ENCODE measurements at places on chromosomes 2 and 18. TPM values are rescaled to one million over a fixed set of nuclear protein-coding genes. Genes with fewer than 3 reads are reported as not detected.

DNA sequence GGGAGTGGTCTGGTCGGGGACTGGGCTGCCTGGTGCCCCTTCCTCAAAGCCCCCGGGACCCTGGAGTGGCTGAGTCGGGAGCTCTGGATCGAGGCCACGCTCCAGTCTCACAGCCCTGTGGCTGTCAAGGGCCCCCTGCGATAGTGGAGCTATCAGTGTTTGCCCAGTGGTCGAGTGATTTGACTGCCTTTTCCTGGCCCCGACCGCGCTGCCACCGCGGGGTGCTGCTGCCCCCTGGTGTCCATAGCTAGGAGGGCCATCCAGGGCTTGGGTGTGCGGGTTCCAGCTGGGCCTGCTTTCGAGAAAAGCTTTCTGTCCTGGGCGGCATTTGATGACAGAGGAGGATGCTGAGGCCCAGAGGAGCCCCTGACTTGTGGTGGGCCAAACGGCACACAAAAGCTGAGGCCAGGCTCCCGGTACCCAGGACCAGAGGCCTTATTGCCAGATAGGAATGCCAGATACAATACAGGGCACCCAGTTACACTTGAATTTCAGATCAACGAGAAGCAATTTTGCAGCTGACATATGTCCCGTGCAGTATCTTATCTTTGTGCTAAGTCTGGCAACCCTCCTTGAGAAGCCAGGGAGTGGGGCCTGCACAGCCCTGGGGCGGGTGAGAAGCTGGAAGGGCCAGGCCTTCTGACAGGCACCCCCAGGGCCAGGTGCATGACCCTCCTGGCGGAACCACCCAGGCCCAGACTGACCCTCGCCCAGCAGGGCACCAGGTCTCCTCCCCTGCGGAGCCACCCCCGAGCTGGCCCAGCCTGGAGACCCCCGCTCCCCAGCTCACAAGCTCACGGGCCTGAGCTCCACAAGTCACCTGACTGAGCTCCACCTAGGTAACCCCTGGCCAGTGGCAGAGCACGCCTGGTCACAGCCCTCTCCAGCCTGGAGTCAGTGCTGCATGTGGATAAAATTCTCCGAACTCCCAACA, 13.0 kb downstream of the ODC1 start:
- peak; percentile 85 for DNase-seq

The MC4R gene
- 3.3 TPM for total RNA-seq

The CTAGE1 gene
- total RNA-seq: not detected

The RPRM gene
- total RNA-seq: 154 TPM

GRCh38 chr2:37324786-37325624, at the start of gene PRKD3:
Gene PRKD3, minus strand, starts transcription at chr2:37324833. Its CDS starts 8,309 bp downstream, at chr2:37316524.
- peak; percentile 88 for DNase-seq

GRCh38 chr18:21100146-21100545, 11.5 kb downstream of the ROCK1 start:
- DNase-seq: no peak

GRCh38 chr2:172768401-172768800, 32.8 kb downstream of the RAPGEF4 start:
- DNase-seq: no peak

The EML6 gene
- 5.3 TPM for total RNA-seq

- DNase-seq: no peak
These were observed 172.9 kb downstream of the LRP1B start for GRCh38 chr2:141957827-141958450.

The SLC38A11 gene
- total RNA-seq: 2.4 TPM

The TCF23 gene
- total RNA-seq: not detected

DNA sequence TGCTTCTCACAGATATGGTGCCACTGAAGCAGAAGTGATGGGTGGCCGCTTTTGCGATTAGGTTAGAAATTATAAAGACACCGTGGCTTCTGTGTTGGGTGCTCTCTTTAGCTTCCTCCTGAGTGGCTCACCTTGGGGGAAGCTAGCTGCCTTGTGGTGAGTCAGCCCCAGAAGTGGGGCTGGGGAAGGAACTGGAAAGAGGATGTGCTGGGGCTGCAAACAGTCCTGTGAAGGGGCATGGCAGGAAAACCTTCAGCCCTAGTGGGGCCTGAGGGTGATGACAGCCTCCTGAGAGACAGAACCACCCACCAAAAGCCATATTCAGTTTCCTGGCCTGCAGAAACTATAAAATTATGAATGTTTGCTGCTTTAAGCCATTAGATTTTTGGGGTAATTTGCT, 8.9 kb upstream of the ASB18 start:
- DNase-seq: no peak

- no peak for DNase-seq
These were observed 6.9 kb downstream of the NDUFA10 start for GRCh38 chr2:240018071-240018750.

- DNase-seq: no peak
These were observed 234.8 kb downstream of the DSEL start for GRCh38 chr18:67281746-67282145.

GRCh38 chr18:70382017-70382416, 93.2 kb downstream of the SOCS6 start:
- no peak for DNase-seq

The SPDYA gene
- 0.82 TPM for total RNA-seq

The SERPINB10 gene
- total RNA-seq: 0.41 TPM

DNA sequence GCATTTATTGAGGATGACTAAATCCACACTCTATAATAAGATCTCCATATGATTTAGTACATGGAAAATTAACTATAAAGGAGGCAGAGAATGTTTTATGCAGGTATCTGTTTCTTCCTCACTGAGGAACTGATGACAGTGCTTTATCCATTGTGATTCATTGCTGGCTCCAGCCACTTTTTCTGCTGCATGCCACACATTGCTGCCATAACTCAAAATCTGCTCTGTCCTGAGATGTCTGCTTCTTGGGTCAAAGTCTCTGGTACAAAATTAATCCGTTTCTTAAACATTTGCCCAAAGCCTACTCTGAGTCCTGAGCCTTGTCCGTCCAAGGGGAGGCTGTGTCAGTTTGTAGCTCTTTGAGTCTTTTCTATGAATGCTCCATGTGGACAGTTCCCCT, 15.5 kb upstream of the ARHGAP28 start:
- DNase-seq: no peak

- no peak for DNase-seq
These were observed 78.0 kb downstream of the MARCHF4 start for GRCh38 chr2:216294305-216294704.

DNA sequence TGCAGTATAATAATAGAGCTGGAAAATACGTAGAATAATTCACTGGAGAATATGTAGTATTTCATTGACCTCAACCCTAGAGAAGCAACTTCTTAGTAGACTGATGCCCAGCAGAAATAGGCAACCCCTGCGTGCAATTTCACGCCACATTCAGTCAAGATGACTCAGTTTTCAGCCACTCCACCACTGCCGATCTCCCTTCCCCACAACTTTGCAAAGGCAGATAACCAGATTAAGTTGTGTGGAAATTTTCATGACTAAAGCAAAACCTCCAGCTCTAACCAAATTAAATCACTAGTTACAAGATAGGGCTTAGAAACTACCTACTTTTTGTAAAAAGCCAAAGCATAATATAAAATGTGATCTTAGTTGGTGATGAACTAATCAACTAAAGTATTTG, 63.3 kb upstream of the STK17B start:
- DNase-seq: no peak

GRCh38 chr2:112829101-112829960, 7.2 kb downstream of the IL1B start:
- no peak for DNase-seq

The TOGARAM2 gene
- total RNA-seq: under 0.01 TPM

DNA sequence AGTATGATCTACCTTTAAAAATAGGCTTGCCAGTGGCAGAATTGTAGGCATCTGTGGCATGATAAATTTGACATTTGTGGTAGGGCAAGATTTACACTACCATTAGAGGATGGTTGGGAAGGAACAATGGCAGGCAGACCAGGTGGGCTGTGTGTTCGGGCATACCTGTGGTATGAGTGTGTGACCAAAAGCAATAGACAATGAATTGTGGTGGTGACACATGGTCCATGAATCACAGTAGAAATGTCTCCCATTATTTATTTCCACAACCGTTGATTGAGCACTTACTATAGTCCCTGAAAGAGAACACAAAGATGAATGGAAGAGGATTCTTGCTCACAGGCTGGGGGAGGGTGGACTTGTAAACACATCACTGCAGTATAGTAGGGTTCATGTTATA, 29.9 kb upstream of the RUFY4 start:
- DNase-seq: no peak

- no peak for DNase-seq
These were observed 542 bp upstream of the CNNM3 start for GRCh38 chr2:96815326-96816126.

GRCh38 chr2:39264733-39265132, 21.0 kb upstream of the CDKL4 start:
- no peak for DNase-seq

- no peak for DNase-seq
These were observed 1548.4 kb upstream of the TMEFF2 start for GRCh38 chr2:193743089-193743488.
